ENCODE measurements at places on chromosomes 1 and 21.

DNA sequence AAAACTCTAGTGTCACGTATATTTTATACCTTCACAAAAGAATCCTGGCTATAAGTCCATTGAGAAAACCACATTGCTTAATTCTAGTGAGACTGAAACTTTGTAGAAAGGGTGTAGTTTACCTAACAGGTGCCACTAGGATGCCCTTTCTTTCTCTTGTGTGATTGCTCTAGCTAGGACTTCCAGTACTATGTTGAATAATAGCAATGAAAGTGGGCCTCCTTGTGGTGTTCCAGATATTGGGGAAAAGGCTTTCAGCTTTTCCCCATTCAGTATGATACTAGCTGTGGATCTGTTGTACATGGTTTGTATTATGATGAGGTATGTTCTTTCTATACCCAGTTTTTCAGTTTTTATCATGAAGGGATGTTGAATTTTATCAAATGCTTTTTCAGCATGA is 39.7 kb upstream of the CHODL start:
- DNase-seq, result no peak

GRCh38 chr21:35940074-35940927 is 120.0 kb downstream of the SETD4 start:
- peak; percentile 62 for DNase-seq

GRCh38 chr1:202122639-202123335 is at the start of gene GPR37L1:
TSS of gene GPR37L1 (plus strand) at chr1:202122917. CDS start at chr1:202122964, 47 bp downstream.
- DNase-seq, result no peak

DNA sequence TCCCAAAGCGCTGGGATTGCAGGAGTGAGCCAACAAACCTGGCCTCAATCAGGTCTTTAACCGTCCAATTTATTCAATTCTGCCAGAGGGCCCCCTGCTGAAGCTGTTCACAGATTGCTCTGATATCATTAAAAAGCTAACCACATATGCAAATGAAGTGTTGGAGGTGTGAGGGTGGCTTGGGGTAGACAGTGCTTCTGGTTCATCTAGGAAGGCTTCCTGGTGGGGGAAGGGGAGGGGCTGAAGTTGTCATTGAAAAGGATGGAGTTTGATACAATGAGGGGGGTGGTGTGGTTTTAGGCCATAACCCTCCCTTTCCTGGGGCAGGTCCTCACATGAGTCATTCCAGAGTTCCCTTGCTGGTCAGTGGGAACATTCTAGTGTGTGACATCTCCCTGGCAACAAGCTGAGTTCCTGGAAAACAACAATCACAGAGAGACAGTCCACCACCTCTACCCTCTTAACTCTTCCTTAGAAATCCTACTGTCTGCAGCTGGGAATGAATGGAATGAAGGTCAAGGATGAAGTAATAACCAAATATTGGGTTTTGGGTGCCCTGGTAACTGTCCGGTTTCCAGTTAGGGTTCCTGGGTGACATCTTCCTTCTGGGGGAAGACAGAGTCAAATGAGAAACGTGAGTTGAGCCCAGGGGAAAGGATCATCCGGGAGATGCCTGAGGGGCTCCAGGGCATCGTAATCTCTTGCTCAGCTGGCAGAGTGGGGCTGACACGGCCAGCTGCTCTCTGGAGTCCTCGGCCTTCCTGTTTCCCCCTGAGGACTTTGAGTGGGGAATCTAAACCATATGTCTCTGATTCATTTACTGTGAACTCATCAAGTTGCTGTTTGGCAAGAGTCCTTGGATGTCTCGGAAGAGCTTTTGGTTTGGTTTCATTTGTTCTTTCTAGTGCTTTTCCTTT is 32.2 kb downstream of the BATF3 start:
- DNase-seq, result no peak

- no peak for DNase-seq
Measured at GRCh38 chr1:233412812-233413211, 85.3 kb downstream of the MAP3K21 start.

- DNase-seq, result no peak
Measured at GRCh38 chr1:152034654-152035538, 1.9 kb downstream of the S100A11 start.

GRCh38 chr1:55726994-55727393 is 511.8 kb upstream of the USP24 start:
- no peak for DNase-seq

DNA sequence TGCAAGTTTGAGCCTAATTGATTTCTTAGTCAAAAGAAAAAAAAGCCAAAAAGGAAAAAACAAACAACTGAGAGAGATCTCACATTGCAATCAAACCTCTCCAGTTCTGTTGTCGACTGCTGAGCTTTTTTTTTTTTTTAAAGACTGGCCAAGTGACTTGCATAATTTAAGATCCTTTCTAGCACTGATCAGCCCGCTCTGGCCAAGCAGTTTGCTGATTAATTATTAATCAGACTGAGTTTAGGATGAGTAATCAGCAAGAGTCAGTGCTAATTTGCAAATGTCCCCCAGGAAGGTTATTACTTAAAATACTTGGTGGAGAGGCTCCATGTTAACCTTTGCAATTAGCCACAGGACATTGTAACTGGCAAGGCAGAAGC is 39.3 kb downstream of the HMGB4 start:
- no peak for DNase-seq

All from GDM1 (cell line).